ENCODE measurements at places on chromosomes 1 and 21. TPM values are rescaled to one million over a fixed set of nuclear protein-coding genes. Genes with fewer than 3 reads are reported as not detected.

Gene IGSF8
- 20.6 TPM for polyA plus RNA-seq

GRCh38 chr1:89607156-89607555 lies 25.8 kb upstream of the LRRC8C start:
- no peak for DNase-seq

DNA sequence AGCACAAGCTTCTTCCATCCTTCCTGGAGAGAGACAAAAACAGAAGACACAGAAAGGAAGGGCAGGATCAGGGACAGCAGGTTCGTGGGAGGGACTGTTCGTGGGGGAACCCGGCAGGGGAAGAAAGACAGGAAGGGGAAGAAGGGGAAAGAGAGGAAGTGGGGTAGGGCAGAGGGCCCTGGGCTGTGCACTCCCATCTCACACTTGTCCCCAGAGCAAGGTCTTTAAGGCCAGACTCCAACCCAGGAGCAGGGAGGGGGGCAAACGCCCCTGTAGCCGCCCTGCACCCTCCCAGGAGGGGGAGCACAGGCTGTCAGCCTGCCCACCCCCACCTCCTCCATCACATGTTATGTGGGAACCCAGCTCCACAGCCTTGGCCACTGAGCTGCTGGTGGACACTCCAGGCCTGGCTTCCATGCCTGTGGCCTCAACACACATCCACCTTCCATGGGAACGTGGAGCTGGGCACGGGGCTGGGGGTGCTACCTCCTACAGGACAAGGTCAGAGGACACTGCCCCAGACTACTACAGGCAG lies 9.3 kb downstream of the SLC19A1 start:
- DNase-seq, result no peak

Gene SPRR2G
- polyA plus RNA-seq, result 6.2 TPM
